ENCODE measurements at places on chromosomes 6 and 20.

DNA sequence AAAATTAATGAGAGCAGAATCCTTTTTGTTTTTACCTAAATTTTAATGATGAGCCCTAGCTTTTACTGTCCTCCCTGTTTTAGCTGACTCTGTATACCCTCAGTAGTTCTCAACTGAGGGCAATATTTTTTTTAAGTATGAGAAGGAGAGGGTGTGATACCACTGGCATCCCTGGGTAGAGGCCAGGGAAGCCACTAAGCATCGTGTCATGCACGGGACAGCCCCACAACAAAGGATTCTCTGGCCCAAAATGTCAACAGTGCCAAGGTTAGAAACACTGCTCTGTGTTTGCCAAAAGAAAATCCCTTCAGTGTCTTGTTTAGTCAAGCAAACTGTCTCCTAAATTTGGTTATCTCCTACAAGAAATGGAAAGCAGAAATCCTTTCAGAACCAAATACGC lies 210.4 kb downstream of the KCNQ5 start:
- no peak for DNase-seq

- no peak for DNase-seq
Observed at GRCh38 chr20:18571578-18571977, 4.3 kb downstream of the SMIM26 start.

- no peak for DNase-seq
Observed at GRCh38 chr20:10438217-10438616, 3.1 kb downstream of the SLX4IP start.

- DNase-seq, result no peak
Observed at GRCh38 chr6:144908004-144908403, 622.9 kb downstream of the UTRN start.

- no peak for DNase-seq
Observed at GRCh38 chr6:117194978-117195377, 70.4 kb upstream of the VGLL2 start.

DNA sequence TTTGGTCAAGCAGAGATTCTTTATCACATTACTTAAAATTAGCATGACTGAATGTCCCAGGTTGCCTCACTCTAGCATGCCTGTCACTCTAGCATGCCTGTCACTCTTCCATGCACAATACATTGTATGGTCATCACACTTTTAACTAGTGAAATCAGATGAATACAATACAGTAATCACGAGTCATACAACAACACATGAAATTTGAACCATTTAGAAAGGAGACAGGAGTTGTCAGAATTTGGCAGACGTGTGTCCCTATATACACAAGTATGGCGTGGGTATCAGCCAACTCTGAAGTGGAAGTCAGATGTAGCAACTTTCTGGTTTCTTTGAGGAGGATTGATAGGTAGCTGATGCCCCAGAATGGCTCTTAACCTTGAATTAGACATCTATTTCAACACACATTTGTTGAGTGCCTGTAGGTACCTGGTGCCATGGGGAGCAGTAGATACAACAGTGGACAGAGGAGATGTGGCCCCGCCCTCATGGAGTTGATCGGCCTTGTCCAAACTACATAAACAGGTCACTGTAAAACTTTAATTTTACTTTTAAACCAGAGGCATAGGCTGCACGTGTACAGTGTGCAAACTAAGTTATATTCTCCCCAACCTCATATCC lies 116.1 kb upstream of the TIAM2 start:
- DNase-seq, result no peak

- no peak for DNase-seq
Observed at GRCh38 chr20:51125780-51126179, 102.9 kb upstream of the KCNG1 start.

GRCh38 chr20:7387638-7388193 lies 552.5 kb downstream of the HAO1 start:
- DNase-seq, result no peak

DNA sequence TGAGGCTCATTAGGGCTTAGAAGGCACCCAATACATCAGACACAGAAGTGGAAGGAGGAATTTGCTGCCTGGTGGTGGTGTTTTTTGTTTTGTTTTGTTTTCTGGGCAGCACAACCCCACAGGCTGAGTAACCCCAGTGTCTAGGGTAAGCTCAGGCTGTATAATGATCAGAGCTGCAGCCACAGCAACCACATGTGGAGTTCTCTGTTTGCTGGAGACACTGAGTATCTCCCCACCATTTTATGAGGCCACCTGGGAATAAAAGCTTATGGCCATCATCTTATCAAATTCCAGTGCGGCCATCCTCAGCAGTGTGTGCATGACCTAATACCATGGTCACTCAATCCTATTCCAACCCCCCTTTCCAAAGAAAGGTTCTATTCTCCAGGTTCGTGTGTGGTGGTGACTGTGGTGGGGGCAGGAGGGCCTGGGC lies 3.4 kb upstream of the DLL1 start:
- DNase-seq, result no peak

- DNase-seq, result no peak
Observed at GRCh38 chr6:82419859-82420258, 56.2 kb downstream of the TPBG start.
